GM23248 (cell line): ENCODE measurements at places on chromosomes 2 and 18.

DNA sequence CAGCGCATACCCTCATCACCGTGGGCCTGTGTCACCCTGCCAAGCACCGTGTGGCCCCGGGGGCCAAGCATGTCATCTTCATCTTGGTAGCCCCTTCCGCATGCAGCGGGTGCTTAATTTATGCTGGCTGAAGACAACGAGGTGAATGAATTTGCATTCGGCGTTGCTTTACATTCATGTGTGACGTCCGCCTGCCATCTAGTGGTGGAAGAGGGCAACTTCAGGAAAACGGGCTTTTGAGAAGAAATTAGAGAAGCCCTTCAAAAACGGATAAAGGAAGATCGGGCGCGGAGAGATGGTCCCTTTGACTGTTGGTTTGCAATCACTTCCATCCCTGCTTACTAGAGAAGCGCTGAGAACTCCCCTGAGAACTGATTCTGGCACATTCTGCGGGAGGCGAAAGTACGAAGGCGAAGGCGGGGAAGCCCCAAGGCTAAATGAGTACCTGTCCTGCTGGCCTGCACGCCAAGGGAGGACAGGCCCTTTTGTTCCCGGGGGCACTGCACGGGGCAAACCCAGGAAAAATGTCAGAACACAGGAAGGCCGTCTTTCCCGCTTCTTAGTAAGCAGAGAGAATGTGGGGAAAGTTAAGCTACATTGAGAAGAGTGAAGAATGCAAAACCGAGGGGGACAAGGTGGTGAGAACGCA, 145.9 kb downstream of the ZNF516 start:
- peaks cover 10% of the 10 kb centered on the region for H3K4me1 ChIP-seq
- no peak overlapping the region; the same call in 1 of the 2 replicates for H3K4me3 ChIP-seq
- no peaks in the 10 kb centered on the region for H3K36me3 ChIP-seq
- no peak overlapping the region for H3K27ac ChIP-seq

DNA sequence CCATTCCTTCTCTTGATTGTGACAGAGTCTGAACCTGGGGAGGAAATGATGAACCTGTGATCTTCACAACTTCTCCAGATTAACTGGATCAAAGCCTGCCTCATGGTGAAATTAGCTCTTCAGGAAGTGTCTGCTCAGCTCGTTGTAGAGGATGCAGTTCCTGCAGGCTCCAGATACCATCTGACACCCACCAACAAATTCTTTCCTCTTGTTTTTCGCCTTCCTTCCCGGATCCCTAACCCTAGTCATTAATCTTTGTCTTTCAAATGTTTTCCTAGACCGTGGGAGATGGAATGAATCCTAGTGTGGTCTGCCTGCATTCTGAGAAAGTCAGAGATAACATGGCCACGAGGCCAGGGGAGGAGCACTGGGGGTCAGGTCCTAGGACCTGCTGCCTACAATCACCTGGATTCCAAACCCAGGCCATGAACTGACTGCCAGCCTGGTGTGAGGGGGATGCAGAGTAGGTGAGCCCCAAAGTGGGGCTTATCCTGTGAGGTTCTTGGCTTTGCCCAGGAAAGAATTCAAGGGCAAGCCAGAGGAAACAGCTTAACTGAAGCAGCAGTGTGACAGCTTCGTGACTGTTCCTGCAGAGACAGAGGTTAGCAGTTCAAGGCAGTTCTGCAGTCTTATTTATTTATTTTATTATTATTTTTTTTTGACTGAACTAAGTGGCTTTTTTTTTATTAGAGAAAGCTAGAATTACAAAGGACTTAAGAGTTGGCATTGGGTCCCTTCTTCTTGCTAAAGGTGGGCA, 67.8 kb downstream of the DIPK1C start:
- H3K4me3 ChIP-seq, result no peak overlapping the region
- no peak overlapping the region for H3K27ac ChIP-seq
- no peak for DNase-seq
- H3K27me3 ChIP-seq, result peaks cover 21% of the 10 kb centered on the region

- no peaks in the 10 kb centered on the region for H3K36me3 ChIP-seq
- no peak overlapping the region for H3K27ac ChIP-seq
- no peak for DNase-seq
- no peaks in the 10 kb centered on the region for H3K4me1 ChIP-seq
- H3K4me3 ChIP-seq, result no peak overlapping the region
These were observed 128.7 kb downstream of the UXS1 start for GRCh38 chr2:106065268-106065982.

- H3K27ac ChIP-seq, result no peak overlapping the region
- no peak for DNase-seq
- H3K36me3 ChIP-seq, result peaks cover 6% of the 10 kb centered on the region; the same call in 1 of the 2 replicates
- H3K4me1 ChIP-seq, result peaks cover 54% of the 10 kb centered on the region
- no peak overlapping the region for H3K4me3 ChIP-seq
These were observed 287.0 kb upstream of the CCDC68 start for GRCh38 chr18:55246278-55246677.

DNA sequence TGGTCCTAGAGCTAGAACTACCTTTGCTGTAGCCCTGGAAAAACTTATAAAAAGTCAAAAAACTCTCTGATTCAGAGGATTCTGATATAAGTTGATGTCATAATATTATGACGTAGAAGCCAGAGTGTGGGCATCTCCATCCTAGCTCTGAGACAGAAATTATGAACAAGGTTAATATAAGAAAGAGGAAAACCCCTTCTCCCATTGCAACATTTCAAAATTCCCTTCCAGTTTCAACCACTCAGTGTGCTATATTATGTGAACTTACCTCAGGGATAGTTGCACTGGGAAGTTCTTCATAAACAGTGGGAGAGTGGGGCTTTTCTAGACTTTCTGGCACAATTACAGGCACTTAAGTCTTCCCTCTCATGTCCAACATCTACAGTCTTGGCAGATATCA, 171.6 kb downstream of the PIK3C3 start:
- no peaks in the 10 kb centered on the region for H3K27me3 ChIP-seq
- DNase-seq, result no peak
- no peak overlapping the region for H3K27ac ChIP-seq
- H3K36me3 ChIP-seq, result no peaks in the 10 kb centered on the region
- no peak overlapping the region for H3K4me3 ChIP-seq

- DNase-seq, result peak; percentile 69
- H3K36me3 ChIP-seq, result no peaks in the 10 kb centered on the region
- no peak overlapping the region for H3K27ac ChIP-seq
- no peaks in the 10 kb centered on the region for H3K4me1 ChIP-seq
- no peaks in the 10 kb centered on the region for H3K27me3 ChIP-seq
These were observed 256.7 kb downstream of the HDAC4 start for GRCh38 chr2:239143858-239144712.

- no peaks in the 10 kb centered on the region for H3K4me1 ChIP-seq
- no peak overlapping the region for H3K27ac ChIP-seq
- no peak for DNase-seq
- H3K4me3 ChIP-seq, result no peak overlapping the region
- H3K27me3 ChIP-seq, result no peaks in the 10 kb centered on the region
These were observed 11.5 kb downstream of the GEN1 start for GRCh38 chr2:17765398-17765797.

DNA sequence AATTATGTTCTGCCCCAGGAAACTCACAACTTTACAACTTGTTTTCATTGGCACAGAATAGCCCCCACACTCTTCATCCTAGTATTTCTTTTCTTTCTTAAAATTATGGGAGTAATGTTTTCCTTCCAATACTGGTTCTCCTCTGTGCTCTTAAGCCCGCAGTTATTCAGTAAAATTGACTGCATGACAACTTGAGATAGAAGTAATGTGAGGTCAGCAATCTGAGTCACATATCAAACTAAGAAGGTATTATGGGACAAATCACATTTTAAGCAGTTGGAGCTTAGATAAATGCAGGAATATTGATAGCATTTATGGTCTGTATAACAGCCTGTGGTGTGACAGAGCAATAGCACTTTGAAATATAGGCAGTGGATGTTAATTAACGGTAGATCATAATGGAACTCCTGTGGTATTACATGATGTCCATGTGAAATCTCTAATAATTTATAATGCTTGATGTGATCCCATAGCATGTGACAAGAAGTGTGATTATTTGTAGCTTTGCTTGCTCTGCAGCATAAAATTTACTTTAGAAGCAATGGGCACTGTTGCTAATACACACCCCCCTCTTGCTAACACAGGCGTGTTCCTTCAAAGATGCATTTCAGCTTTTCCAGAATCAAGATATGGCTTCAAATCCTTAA, 351.4 kb upstream of the CDH20 start:
- no peak overlapping the region for H3K4me3 ChIP-seq
- H3K27me3 ChIP-seq, result no peaks in the 10 kb centered on the region
- H3K36me3 ChIP-seq, result no peaks in the 10 kb centered on the region
- DNase-seq, result no peak
- no peak overlapping the region for H3K27ac ChIP-seq
- H3K4me1 ChIP-seq, result no peaks in the 10 kb centered on the region

GRCh38 chr2:53848062-53848461, 11.7 kb downstream of the GPR75 start:
- no peaks in the 10 kb centered on the region for H3K4me1 ChIP-seq
- no peaks in the 10 kb centered on the region for H3K27me3 ChIP-seq
- 0 out of 2 replicates have a peak, but pooled peaks cover 3% of the 10 kb centered on the region for H3K36me3 ChIP-seq
- H3K4me3 ChIP-seq, result no peak overlapping the region
- no peak for DNase-seq

- no peak overlapping the region for H3K4me3 ChIP-seq
- no peaks in the 10 kb centered on the region for H3K4me1 ChIP-seq
- peak; percentile 66 for DNase-seq
- H3K27ac ChIP-seq, result no peak overlapping the region
- no peaks in the 10 kb centered on the region for H3K36me3 ChIP-seq
These were observed 62.6 kb downstream of the C18orf63 start for GRCh38 chr18:74378179-74378682.

- H3K4me1 ChIP-seq, result no peaks in the 10 kb centered on the region
- no peak overlapping the region for H3K4me3 ChIP-seq
These were observed 90.4 kb upstream of the SLC35G4 start for GRCh38 chr18:11518788-11519685.

GRCh38 chr2:35337922-35338321, 1017.7 kb upstream of the CRIM1 start:
- no peaks in the 10 kb centered on the region for H3K4me1 ChIP-seq
- H3K36me3 ChIP-seq, result no peaks in the 10 kb centered on the region
- H3K27ac ChIP-seq, result no peak overlapping the region

- H3K27ac ChIP-seq, result no peak overlapping the region
- H3K4me3 ChIP-seq, result no peak overlapping the region
- 0 out of 2 replicates have a peak, but pooled peaks cover 14% of the 10 kb centered on the region for H3K36me3 ChIP-seq
These were observed 10.0 kb downstream of the TCF4 start for GRCh38 chr18:55577812-55578539.

GRCh38 chr2:238456970-238457926, 30.5 kb downstream of the ASB1 start:
- H3K4me1 ChIP-seq, result peaks cover 19% of the 10 kb centered on the region
- no peak overlapping the region for H3K27ac ChIP-seq
- no peaks in the 10 kb centered on the region for H3K27me3 ChIP-seq
- H3K36me3 ChIP-seq, result peaks cover 6% of the 10 kb centered on the region
- no peak overlapping the region for H3K4me3 ChIP-seq

- H3K27ac ChIP-seq, result no peak overlapping the region
- H3K4me3 ChIP-seq, result no peak overlapping the region
- DNase-seq, result no peak
- no peaks in the 10 kb centered on the region for H3K27me3 ChIP-seq
- no peaks in the 10 kb centered on the region for H3K36me3 ChIP-seq
These were observed 14.6 kb upstream of the HNRNPLL start for GRCh38 chr2:38617301-38617700.

DNA sequence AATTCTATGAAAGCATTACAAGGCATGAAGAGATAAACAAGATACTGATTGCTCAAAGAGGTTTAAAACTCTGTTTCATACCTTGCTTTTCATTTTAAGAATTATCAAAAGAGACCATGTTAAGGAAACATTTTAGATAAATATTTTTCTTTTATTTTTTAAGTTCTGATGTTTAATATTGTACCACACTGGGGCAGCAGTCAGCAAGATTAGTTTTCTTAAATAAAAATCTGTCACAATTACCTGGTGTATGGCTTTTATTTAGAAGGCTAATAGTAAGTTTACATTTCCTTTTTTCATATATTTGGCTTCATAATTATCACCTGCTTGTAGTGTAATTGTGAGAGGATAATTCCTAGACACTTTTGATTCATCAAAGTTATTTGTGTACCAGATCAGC, 46.4 kb downstream of the ZNF804A start:
- H3K4me1 ChIP-seq, result 0 out of 2 replicates have a peak, but pooled peaks cover 11% of the 10 kb centered on the region
- no peak overlapping the region for H3K4me3 ChIP-seq
- no peak overlapping the region for H3K27ac ChIP-seq

- peaks cover 47% of the 10 kb centered on the region for H3K4me1 ChIP-seq
- H3K27me3 ChIP-seq, result no peaks in the 10 kb centered on the region
- peak overlapping the region; percentile 80 for H3K27ac ChIP-seq
- H3K36me3 ChIP-seq, result no peaks in the 10 kb centered on the region
- DNase-seq, result peak; percentile 71
These were observed 21.8 kb downstream of the DOK1 start for GRCh38 chr2:74576211-74576862.

DNA sequence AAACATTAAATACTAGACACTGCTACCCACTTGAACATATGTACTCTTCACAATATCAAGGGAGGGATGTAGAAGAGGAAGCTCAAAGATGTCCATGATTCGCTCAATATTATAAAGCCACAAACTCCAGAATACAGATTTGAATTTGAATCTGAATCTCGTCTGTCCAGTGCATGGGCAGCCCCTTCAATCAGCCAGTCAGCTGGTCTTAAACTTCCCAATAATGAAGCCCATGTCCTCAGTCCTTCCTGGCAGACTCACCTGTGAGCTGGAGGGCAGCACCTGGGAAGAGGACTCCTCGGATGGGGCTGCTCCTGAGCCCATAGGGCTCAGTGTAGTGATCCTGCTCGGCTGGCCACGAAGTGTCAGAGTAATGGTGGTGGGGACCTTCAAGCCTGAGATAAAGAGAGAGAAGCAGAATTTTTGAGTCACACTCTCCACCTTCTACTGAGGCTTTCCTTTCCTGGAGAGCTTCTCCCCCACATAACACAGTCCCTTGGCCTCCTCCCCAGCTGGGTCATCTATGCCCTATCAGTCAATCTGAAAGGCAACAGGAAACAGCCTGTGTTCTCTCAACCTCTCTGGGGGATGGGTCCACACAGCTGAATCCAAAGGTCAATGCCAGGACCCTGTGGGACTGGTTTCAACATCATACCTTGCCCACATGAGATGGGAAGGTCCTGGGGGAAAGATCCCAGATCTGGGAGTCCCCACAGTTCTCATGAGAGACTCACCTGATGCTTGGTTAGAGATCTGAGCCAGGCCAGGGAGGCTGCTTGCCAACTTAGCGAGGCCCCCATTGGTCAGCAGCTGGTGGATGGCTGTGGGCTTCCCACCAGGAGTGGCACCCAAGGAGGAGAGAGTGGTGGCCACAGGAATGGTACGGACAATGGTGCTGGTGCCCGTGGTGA, 36.5 kb downstream of the KANSL3 start:
- H3K4me3 ChIP-seq, result no peak overlapping the region
- H3K27me3 ChIP-seq, result no peaks in the 10 kb centered on the region
- peaks cover 57% of the 10 kb centered on the region for H3K36me3 ChIP-seq
- H3K4me1 ChIP-seq, result peaks cover 9% of the 10 kb centered on the region
